ENCODE measurements at places on chromosomes 3 and 15.

DNA sequence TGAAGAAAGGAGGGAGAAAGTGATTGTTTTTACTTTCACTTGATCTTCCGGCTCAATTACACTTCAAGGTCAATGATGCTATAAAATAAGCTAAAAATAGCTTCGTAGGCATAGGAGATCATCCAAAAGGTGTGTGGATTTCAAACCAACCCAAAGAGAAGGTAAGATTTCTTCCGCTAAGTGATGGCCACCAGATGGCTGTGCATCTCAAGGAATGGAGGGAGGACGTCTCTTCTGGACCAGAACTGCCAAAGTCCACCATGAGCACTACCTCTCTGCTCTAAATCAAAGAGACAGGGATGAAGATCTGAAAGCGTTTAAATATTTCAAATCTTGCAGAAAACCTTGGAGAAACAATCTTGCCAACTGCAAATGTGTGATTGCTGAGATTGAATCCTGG is 199.1 kb upstream of the ZPLD1 start:
- no peak for DNase-seq

- DNase-seq: no peak
These were observed 76.8 kb downstream of the THBS1 start for GRCh38 chr15:39657668-39658067.

- DNase-seq: no peak
These were observed 30.2 kb downstream of the BCL2L10 start for GRCh38 chr15:52082197-52083036.

GRCh38 chr15:23648920-23649515 is 1.4 kb upstream of the MAGEL2 start:
- no peak for DNase-seq

DNA sequence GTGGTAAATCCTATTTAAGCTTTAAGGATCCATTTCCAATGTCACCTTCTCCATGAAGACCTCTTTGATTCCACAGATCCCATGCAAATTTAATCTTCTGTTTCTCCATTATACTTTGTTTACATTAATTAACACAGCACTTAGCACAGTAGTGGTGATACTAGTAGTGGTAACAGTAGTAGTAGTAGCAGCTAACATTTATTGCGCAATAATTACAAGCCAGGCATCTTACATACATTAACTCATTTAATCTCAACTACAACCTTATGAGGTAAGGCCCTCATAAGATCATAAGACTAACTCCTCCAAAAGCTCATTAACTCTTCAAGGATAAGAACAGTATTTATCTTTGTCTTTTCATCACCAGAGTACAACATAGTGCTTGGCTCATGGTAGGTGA is 54.8 kb upstream of the FSIP1 start:
- DNase-seq: no peak

Data from thoracic aorta (tissue), 2 donors.